ENCODE measurements at places on chromosomes 1 and 21.

- no peak for DNase-seq
Measured at GRCh38 chr1:19793360-19794046, 6.2 kb downstream of the TMCO4 start.

GRCh38 chr1:174659823-174660222, 212.1 kb downstream of the GPR52 start:
- DNase-seq, result peak; percentile 32

DNA sequence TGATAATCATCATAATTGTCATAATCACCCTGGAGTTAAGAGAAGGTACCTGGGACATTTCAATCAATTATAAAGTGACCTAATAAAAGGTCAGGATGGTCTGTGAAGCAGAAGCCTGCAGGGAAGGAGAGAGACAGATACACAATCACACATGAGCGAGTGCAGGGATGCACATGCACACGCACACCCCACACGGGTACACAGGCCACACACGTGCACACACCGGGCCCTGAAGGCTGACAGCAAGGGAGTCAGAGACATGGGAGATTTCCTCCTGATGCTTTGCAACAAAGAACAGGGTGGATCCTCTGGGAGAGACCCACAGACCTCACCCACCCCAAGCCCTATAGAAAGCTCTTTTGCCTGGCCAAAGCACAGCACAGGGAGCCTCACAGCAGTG, 82.3 kb upstream of the ZC3H12A start:
- DNase-seq, result no peak

- no peak for DNase-seq
Measured at GRCh38 chr1:155976062-155976912, 2.1 kb downstream of the ARHGEF2 start.

- no peak for DNase-seq
Measured at GRCh38 chr1:41434748-41435449, 49.6 kb downstream of the EDN2 start.

DNA sequence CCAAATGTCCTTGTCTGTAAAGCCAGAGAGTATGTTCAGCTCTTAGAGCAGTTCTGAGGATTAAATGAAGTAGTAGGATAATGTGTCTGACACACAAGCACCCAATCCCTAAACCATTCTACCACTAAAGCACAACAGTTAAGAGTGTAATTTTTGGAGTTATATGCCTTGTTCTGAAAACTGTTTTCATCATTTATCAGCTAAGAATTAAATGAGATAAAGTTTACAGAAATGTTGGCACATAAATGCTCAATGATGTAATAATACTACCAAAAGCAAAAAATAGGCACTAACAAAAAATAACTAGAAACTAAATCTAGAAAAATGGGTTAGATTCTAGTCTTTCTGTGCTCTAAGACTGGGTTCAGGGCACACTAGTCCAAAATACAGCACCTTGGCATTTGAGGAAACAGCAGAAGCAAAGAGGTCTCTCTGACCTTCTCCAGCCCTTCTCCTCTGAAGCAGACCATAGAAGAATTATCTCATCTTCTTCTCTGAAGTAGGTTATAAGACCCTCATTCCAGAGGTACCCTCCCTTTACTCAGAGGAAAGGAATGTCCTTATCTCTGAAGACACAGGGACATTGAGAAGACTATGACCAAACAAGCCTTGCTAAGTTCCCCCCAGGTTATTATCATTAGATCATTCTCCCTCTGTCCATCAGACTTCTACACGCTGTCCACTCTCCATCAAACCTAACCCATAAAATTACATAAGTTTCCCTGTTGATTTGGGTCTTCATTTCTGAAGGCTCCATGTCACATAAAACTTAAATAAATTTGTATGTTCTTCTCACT, 20.6 kb downstream of the ABL2 start:
- no peak for DNase-seq

GRCh38 chr21:36647279-36648093, 51.4 kb upstream of the SIM2 start:
- DNase-seq, result peak; percentile 45

DNA sequence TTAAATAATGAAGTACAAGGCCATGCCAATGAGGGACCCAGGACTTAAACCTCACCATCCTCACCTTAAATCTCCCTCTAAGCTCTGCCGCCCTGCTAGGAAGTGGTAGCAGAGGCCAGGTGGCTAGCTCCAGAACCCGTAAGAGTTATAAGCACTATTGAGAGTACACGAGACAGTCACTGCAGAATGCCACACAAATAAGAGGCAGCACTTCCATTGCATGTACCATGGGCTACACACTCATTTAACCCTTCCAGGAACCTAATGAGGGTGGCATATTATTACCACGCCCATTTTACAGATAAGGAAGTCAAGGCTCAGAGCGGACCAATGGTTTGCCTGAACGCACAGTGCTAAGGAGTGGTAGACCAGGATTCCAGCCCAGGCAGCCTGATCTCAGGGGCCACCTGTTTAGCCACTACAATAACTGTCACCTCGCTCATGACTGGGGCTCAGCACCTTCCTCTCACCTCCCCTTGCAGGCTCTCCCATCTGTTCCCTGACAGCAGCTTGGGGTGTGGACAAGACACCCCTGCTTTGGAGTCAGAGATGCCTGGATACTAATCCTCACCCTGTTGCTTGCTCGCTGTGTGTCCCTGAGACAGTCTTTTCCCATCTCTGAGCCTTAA, 54.8 kb upstream of the ID3 start:
- DNase-seq, result no peak

DNA sequence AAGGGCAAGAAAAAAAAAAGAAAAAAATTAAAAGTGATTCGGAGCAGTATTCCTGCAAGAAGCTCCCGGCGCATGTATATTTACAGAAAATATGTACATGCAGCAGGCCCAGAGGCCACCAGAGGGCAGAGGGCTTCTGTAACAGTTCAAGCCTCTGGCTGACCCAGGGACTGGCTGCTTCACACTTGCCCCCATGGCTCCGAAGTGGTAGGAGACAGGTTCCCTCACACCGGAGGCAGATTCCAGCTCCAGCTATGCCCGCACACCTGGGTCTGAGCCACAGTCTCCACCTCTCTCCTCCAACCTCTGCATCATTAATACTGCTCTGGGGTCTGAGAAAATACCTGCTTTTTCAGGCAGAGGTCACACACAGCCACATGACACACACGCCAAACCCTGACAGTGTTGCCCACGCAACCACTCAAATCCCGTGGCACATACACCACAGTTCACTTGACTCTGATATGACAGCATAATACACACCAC, 2.2 kb upstream of the ARHGAP30 start:
- no peak for DNase-seq

DNA sequence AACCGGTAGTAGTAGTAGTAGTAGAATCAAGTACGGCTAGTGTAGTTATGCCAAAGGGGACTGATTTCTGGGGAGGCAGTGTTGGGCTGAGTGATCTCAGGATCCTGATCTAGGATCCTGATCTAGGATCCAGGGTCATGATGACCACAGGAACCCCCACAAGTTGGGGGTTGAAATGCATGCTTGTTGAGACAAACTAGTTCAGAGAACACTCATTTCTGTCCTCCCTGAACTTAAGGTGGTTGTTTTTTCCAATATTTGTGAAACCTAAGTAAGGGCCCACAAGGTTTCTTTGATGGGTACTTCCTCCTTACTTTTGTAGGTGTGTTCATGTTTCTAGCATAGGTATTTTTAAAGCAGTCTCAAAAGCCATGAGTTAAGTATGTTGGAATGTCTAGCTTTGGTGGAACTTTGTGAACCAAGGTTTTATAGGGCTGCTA, 33.9 kb upstream of the PDC start:
- no peak for DNase-seq

GRCh38 chr1:226548256-226549093, at the start of gene STUM:
Gene STUM (plus strand): TSS chr1:226548764. CDS start chr1:226548905, 141 bp downstream.
- DNase-seq, result no peak

- no peak for DNase-seq
Measured at GRCh38 chr1:181208083-181208482, 119.6 kb downstream of the IER5 start.

GRCh38 chr1:72637593-72637992, 355.3 kb upstream of the NEGR1 start:
- no peak for DNase-seq

- DNase-seq, result no peak
Measured at GRCh38 chr1:32399843-32400242, 5.6 kb upstream of the BSDC1 start.

DNA sequence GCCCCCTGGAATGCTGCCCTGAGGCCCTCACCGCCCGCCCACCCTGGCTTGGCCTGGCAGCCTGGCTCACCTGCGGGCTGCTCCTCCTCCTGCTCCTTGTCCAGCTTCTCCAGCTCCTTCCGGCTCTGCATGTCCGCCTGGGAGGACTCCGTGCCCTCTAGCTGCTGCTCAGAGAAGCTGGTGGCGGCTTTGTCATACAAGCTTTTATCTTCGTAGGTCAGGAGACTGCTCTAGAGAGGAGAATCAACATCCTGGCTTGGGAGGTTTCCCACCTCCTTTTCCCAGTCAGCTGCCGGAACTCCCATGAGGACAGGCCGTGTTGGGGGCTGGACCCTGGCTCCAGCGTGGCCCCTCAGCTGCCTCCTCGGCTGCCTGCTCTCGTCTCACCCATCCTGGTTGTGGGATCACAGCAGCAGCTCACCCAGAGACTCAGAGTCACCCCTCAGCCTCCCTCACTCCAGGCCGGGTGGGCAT, 36.6 kb upstream of the TMEM52 start:
- DNase-seq, result no peak

- DNase-seq, result no peak
Measured at GRCh38 chr21:26782331-26782730, 62.9 kb downstream of the ADAMTS1 start.

DNA sequence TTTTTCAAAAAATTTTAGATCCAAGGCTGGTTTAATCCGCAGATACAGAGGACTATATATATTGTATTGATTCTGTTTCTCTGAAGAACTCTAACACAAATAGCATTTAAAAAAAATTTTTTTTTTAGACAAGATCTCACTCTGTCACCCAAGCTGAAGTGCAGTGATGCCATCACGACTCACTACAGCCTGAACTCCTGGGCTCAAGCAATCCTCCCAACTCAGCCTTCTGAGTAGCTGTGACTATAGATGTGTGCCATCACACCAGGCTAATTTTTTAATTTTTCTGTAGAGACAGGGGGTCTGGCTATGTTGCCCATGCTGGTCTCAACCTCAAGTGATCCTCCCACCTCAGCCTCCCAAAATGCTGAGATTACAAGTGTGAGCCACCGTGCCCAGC, 3.0 kb downstream of the ANKRD45 start:
- DNase-seq, result no peak

Data from non-pigmented ciliary epithelial cell (primary cell).